ENCODE measurements at places on chromosomes 3 and 15.
A peak's percentile ranks its signal among the peaks of the same experiment; 100 is the strongest.

DNA sequence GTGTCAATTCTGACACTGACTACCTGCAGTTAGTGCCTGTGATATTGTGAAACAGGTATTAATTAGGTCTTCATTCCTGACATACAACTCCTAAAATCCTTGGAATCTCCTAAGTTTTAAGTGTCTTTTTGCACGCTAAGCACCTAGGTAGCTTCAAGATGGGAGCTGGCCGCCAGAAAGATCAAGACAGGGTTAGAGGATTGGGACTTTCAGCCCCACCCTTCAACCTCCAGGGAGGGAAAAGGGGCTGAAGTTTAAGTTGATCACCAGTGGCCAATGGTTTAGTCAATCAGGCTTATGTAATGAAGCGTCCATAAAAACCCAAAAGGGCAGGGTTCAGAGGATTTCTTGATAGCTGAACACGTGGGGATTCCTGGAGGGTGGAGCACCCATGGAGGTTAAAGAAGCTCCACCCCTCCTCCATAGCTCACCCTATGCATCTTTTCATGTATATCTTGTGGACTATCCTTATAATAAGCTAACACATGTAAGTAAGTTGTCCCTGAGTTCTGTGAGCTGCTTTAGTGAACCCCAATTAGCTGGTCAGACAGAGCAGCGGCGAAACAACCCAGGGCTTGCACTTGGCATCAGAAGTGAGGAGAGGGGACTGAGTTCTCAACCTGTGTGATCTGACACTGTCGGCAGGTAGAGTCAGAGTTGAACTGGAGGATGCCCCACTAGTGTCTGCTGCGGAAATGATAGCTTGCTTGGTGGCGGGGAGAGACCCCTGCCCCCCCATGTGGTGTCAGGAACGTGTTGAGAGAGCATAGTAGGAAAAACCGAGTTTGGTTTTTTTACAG, 12.8 kb upstream of the SRP14 start:
- DNase-seq = no peak

- DNase-seq = peak; percentile 53
Observed at GRCh38 chr3:58518291-58518789, 18.6 kb downstream of the ACOX2 start.

- DNase-seq = no peak
Observed at GRCh38 chr3:177705976-177706823, 508.9 kb upstream of the TBL1XR1 start.

GRCh38 chr3:100335434-100335833, 877 bp downstream of the NIT2 start:
- no peak for DNase-seq

DNA sequence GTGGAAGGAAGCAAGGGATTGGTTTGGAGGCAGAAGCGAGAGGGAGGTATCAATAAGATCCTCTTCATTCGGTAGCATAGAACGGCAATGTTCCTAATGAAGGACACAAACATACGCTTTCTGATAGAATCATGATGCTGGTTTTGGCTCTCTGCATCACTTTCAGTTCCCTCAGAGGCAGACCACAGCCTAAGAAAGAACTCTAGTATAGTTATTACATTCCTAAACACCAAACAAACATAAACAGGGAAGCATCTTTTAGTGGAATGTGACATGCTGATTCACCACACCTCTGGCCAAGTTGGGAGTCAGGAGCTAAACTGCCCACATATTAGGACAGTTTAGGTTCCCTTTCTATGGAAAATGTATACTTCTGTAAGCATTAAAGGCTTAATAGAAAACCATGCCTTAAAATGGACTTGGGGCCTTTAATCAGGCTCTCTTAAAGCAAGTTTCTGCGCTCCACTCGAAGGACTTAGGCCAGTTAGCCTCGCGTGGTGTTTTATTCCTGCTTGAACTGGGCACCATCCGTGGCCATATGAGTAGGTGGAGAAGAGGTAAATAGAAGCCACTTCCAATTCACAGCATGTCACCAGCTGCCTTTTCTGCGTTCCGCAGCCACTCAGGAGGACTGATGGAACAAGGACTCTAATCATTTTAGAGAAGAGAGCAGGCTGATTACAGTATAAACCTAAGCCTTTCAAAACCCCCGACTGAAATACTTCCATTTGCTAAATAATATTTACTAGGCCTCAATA, 53.7 kb downstream of the CD47 start:
- no peak for DNase-seq

Measured in left lobe of liver (tissue), 2 donors.